Stimulated activated CD4-positive, alpha-beta T cell treated with anti-CD3 and anti-CD28 coated beads, Interleukin-4, amount 100 ng/mL, for 48 hours (primary cell): ENCODE measurements at places on chromosomes 13 and 19.

DNA sequence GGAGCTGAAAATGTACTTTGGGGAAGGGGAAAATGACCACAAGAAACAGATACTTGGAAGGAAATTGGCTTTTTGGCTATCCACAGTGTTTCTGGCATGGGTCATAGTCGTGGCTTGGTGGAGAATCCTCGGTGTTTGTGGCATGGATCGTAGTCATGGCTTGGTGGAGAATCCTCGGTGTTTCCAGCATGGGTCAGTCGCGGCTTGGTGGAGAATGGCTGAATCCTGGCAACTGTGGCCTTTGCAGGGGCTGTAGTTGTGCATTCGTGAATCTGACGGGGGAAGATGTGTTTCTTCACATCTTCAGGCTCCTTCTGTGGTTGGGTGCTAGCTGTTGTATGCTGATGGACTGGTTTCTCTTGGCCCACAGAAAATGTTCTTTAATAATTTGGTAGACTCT, 61.7 kb upstream of the MCF2L start:
- DNase-seq = no peak

- no peak for DNase-seq
These were observed 442 bp upstream of the RFC3 start for GRCh38 chr13:33817513-33817900.

GRCh38 chr19:33374236-33374714, 766 bp downstream of the CEBPG start:
- no peak for DNase-seq

DNA sequence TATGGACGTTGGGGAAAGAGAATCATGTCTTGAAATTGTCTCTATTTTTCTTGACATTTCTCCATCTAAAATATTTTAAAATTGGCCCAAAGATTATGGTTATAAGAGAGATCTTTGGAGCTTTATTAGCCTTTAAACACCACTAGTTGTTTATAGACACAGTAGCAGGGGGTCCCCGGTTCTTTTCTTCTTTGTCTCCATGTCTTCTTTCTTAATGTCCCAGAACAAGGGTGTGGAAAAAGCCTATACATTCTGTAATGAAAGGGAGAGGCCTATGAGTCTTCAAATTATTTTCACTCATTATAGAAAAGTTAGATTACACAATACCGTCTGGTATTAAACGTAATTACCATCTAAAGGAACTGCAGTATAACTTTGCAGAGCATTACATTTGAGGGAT, 300.0 kb downstream of the NALCN start:
- no peak for DNase-seq
